ENCODE measurements at places on chromosomes 5 and 9.

DNA sequence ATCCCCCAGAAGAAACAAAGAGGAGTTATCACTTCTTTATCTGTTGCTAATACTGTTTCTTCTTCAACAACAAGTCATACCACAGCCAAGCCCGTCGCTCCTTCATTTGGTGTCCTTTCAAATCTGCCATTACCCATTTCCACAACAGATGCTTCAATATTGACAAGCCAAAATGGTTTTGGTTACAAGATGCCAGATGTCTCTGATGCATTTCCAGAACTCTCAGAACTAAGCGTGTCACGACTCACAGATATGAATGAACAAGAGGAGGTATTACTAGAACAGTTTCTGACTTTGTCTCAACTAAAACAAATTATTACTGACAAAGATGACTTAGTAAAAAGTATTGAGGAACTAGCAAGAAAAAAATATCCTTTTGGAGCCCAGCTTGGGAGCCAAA, 16.0 kb upstream of the HAND1 start:
- DNase-seq, result no peak

DNA sequence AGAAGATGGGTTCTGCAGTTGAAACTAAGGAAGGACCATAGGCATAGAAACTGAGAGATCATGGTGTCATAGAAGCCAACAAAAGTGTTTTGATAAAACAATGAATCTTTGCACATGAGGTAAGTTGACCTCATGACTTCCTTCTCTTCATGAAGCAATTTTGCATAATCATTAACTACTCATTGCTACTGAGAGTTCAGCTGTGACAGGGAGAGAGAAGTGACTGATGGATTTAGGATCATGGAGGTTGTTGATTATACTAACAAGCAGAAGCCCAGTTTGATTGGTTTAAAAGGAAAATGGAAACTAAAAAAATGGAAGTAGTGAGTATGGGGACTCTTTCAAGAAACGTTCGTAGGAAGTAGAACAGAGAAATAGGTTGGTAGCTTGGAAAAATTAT, 51.2 kb downstream of the PARP8 start:
- no peak for DNase-seq

DNA sequence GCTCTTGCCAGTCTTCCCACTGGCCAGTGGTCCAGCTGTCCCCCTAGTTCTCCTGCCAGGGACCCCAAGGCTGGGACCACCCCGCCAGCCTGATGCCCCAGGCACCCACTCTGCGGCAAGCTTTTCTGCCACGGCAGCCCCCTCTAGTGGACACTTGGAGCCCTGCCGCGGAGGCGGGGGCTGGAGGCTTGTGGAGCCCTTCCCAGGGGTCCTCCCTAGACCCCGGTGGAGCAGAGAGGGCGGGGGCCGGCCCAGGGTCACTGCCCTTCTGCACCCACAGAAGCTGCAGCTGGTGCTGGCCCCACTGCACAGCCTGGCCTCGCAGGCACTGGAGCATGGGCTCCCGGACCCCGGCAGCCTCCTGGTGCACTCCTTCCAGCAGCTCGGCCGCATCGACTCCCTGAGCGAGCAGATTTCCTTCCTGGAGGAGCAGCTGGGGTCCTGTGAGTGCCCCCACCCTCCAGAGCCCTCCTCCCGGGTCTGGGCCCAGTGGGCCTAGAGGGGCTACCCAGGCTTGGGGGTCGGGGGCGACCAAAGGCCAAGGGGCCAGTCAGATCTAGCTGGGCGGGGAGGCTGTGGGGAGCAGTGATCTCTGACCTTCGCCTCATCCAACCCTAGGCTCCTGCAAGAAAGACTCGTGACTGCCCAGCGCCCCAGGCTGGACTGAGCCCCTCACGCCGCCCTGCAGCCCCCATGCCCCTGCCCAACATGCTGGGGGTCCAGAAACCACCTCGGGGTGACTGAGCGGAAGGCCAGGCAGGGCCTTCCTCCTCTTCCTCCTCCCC, 9.1 kb downstream of the EGFL7 start:
- DNase-seq, result peak; percentile 83

GRCh38 chr9:26946753-26947727, at the start of gene PLAA:
Gene PLAA (minus strand): TSS chr9:26947242. CDS start chr9:26947045, 197 bp downstream.
- peak; percentile 80 for DNase-seq

GRCh38 chr5:16992006-16992405, 55.9 kb upstream of the MYO10 start:
- no peak for DNase-seq

DNA sequence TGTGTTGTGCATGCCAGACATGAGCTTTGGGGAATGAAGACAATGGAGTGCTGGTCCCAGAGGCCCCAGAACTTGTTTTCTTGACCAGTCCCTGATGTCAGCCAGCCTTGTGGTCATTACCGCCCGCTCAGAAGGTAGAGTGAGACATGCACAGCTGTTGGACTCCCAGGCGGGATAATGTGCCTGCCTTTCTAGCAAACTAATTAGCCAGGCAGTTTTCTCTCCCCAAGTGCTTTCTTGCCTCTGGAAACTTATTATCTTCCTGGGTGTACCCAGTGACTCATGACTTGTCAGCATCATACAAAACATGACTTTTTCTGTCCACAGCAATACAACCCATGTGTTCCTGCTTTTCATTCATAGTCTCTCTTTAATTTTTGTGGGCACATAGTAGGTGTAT, 131.1 kb downstream of the RMI1 start:
- DNase-seq, result no peak

GRCh38 chr9:22068369-22068768, 59.3 kb upstream of the CDKN2B start:
- DNase-seq, result no peak

GRCh38 chr5:81300921-81301270, 491 bp upstream of the ZCCHC9 start:
- no peak for DNase-seq

- no peak for DNase-seq
Measured at GRCh38 chr5:67047160-67047559, 149.4 kb downstream of the CD180 start.

GRCh38 chr9:125984461-125984860, 237.3 kb downstream of the PBX3 start:
- DNase-seq, result no peak

- no peak for DNase-seq
Measured at GRCh38 chr9:115202181-115202580, 84.2 kb upstream of the TNC start.

DNA sequence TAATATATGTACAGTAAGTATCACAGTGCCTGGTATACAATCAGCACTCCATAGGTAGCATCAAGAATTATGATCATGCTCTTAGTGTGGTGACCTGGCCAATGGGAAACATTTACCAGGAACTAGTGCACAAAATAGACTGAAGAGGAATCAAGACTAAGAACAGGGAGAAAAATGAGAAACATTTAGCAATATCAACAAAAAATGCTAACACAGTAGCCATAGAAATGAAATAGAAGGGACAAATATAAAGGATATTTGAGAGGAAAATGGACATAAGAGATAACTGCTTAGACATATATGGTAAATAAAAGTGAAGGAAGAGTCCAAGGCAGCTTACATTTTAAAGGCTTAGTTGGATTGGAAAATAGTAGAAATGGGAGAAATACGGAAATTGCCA, 16.5 kb upstream of the SPATA9 start:
- DNase-seq, result no peak

DNA sequence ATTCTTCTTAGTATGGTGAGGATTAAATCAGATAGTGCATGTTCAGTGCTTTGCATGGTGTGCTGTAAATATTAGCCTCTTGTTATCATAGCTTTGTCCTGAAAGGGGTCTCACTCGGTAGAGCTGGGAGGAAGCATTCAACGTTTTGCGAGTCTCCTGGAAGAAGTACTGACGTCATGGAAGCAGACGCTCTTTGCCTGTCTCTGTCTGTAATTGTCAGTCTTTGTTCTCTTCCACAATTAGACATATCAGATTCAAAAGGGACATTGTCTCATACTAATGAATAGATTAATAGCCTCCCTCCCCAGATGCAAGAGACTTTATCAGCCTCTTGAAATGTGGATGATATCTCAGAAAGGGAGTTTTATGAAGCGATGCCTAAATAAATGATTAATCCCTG, 91.8 kb upstream of the CXCL14 start:
- DNase-seq, result no peak

DNA sequence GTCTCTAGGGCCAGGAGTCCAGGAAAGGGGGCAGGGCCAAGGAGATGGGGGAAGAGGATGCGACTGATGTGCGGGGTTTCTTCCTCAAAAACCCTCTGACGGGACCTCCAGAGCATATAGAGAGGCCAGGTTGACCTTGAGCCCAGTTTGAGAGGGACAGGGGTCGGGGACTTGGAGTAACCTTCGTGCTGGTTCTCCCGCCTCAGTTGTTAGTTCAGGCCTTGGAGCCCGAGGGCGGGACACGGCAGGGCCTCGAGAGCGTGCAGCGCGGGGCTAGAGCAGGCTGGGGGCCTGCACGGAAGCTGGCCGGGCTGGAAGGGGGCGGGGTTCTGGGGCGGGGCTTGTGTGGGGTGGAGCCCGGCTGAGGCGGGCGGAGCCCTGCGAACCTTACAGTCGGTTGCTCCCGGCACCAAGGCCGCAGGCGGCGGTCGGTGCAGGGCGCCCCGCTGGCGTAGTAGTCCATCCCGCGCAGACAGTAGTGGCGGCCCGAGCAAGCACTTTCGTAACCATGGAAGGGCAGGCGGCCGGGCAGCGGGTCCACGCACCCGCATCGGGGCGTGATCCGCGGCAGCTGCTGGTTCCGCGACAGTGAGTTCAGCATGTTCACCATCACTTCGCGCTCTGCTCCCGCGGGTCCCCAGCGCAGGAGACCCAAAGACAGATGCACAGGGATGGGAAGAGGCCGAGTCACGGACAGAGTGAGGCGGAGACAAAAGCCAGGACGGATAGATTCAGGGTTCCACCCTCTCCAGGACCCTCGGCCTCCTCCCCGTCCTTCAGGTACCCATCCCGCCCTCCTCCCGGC, 4.0 kb upstream of the MYORG start:
- peak; percentile 83 for DNase-seq

DNA sequence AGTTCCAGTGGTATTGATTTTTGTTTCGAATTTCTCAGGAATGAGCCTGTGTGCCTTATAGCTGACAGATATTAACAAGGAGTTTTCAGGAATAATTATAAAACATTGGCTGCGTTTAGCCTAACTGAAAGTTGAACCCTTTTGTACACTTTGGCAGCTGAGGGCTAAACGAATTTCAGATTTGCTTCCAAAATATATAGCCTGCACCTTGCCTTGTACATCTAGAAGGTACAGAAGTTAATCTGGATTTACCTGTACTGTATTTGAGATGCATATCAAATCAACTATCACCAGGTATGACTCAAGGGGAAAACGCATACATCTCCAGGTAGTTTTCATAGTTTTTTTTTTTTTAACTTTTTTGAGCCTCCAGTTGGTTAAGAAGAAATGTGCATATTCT, 1.9 kb upstream of the MSX2 start:
- DNase-seq, result no peak

GRCh38 chr9:108333530-108333983, 522.2 kb downstream of the ACTL7B start:
- DNase-seq, result no peak

DNA sequence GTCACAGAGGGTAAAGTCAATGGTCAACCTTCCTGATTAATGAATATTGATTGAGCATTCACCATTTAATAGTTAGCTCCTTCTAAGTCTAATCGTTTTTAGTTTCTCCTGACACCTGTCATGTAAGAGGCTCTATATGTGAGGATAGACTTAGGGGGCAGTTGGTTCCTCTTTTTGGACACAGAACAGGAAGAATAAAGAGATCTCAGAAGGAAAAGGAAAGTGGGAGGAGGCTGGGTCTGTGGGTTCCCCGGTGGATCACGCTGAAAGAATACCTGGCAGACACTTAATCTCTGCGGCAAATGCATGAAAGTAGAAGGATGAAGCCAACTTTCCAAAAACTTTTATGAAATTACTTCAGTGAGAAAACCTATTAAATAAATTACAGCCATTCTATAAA, 98.4 kb downstream of the PDE4D start:
- no peak for DNase-seq

GRCh38 chr9:89534515-89535287, 36.8 kb upstream of the SEMA4D start:
- DNase-seq, result peak; percentile 42

DNA sequence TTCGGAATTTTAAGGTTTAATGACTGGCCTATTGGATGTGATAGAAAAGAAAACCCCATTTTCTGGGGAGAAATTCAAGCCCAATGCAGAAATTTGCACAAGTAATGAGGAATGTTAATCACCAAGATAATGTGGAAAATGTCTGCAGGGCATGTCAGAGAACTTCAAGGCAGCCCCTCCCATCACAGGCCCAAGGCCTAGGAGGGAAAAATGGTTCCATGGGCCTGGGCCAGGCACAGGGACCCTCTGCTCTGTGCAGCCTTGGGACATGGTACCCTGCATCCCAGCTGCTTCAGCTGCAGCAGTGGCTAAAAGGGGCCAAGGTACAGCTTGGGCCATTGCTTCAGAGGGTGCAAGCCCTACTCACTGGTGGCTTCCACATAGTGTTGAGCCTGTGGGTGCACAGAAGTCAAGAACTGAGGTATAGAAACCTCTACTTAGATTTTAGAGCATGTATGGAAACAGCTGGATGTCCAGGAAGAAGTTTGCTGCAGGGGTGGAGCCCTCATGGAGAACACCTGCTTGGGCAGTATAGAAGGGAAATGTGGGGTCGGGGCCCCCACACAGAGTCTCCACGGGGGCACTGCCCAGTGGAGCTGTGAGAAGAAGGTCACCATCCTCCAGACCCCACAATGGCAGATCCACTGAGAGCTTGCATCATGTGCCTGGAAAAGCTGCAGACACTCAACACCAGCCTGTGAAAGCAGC, 12.2 kb downstream of the FBXO10 start:
- no peak for DNase-seq

- DNase-seq, result no peak
Measured at GRCh38 chr5:160269017-160269416, 39.7 kb downstream of the FABP6 start.

GRCh38 chr5:123111502-123111901, 22.5 kb downstream of the PRDM6 start:
- DNase-seq, result no peak

DNA sequence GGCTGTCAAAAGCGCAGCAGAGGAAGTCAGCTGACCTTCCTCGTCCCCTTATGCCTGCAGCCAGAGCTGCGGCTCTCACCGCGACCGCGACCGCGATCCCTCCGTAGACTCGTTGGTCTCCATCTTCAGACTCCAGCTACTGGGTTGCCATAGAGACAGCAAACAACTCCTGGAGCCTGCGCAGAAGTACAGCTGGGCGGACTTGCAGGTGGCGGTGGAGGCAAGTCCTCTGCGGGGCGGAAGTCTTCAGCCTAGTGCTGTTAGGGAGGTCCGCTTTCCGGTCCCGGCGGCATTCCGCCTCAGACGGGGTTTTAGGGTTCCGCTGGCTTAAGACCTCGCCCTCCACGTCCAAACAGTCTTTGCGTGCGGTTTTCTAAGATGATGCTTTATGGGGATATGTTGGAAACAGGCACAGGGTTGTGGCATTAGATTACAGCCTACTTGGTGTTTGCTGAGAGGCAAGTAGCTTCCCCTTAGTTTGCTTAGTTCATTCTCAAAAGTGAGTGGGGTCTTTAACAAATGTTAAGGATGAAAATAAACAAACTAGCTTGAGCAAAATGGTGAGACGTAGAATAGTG, at the start of gene SPAG8:
TSS of gene SPAG8 (minus strand) at position 238 of the 578 bp plus-strand sequence. CDS start at position 123, 115 bp downstream.
- peak; percentile 85 for DNase-seq

- no peak for DNase-seq
Measured at GRCh38 chr5:180596115-180596667, 4.9 kb upstream of the SCGB3A1 start.

Measured in nephron progenitor cell (in vitro differentiated cells).